Urothelium cell line (cell line): ENCODE measurements at places on chromosomes 4 and X.

DNA sequence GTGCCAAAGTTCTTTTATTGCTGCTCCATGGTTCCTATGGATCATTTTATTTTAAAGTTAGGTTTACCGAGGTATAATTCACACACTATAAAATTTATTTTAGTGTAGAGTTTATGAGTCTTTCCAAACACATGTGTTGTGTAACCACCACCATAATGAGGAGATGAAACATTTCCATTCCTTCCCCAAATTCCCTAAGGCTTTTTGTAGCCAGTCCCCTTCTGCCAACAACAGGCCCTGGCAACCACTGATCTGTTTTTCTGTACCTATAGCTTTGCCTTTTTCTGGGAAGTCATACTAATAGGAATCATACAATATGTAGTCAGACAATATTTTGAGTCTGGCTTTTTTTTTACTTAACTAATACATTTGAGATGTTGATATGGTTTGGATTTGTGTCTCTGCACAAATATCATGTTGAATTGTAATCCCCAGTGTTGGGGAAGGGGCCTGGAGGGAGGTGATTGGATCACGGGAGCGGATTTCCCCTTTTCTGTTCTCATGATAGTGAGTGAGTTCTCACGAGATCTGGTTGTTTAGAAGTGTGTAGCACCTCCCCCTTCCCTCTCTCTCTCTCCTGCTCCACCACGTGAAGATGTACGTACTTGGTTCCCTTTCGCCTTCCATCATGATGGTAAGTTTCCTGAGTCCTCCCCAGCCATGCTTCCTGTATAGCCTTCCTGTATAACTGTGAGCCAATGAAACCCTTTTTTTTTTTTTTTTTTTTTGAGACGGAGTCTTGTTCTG lies 59.6 kb upstream of the DHX15 start:
- no peak for DNase-seq

DNA sequence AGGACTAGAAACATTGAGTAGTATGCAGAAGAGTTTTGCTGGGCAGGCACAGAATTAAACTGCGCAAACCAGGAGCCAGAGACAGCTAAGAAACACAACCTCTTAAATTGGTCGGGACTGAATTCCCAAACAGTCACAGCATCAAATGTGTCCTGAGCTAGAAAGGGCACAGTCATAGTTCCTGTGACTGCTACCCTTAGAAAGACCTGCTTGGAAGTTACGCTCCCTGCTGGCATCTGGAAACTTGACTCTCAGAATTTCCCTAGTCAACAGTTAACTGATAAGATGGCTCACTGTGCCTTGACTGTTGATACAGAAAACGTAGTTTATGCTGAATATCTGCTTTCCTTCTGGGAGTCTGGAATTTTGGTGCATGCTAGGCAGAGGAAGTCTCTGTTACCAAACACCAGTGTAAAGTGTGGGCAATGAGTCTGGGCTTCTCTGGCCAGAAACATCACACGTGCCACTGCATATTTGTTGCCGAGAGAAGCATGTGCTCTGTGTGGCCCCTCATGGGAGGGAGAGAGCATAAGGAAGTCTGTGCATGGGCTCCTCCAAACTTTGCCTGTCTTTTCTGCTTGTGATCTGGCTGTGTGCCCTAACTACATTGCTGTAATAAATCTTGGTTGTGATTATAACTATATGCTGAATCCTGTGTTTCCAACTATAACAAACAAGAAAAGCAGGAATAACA lies 11.6 kb upstream of the EOLA2 start:
- no peak for DNase-seq

DNA sequence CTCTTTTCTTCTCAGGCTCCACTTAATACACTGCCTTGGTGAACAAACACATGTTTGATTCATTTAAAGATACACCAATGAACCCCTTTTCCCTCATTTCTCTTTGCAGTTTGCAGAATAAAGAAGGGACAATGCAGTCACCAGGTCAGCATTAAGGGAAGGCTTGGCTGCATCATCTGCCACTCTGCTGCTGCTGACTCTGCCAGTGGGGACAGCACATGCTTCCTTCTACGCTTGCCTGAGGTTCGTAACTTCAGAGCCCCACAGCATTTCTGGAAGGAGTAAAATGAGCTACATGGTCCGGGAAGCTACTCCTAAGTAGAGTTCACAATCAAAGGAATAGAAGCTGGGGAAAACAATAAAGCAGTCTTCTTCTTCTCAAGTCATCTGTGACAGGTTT lies 178.9 kb upstream of the GATB start:
- DNase-seq = no peak

DNA sequence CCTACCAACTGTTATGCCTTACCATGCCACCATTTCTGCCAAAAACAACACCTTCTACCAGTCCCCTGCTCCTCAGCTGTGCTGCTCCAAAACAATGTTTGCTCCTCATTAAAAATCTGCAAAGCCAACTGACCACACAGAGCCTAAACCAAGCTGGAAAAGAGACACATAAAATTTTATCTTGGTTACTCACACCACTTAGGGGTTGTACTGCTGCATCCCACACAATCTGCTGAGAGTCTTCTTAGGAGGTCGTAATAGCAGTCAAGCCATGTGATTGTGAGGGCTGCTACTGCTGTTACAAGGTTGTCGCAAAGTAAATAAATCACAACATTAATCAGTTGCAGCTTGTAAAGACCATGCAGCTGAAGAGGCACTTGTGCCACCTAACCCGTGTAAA lies 607.4 kb upstream of the FAM241A start:
- DNase-seq = no peak

GRCh38 chrX:132955690-132956089 lies 2.7 kb downstream of the HS6ST2 start:
- no peak for DNase-seq

DNA sequence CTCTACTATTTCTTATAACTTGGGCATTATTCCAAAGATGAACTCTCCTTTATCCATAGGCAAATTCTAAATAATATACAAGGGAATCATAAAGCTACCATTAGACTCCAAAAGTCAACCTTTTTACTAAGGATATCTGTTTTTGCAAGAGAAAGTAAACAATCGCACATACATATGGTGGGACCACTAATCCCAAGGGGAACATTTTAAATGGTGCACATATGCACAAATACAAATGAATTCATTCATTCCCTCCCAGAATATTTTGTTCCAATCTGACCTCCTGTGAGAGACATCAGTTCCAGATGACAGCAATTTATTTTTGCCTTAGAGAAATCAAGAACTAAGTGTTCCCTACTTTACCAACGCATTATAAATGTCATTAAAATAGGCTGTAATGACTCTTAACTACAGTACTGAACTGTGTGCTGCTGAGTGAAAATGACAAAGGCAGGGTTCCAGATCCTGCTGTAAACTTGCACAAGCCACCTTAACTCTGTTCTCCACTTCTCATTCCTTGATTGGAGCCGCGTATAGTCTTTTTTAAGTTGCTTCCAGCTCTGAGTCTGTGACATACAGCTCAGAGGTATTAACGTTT lies 2.0 kb downstream of the DHX15 start:
- DNase-seq = no peak

DNA sequence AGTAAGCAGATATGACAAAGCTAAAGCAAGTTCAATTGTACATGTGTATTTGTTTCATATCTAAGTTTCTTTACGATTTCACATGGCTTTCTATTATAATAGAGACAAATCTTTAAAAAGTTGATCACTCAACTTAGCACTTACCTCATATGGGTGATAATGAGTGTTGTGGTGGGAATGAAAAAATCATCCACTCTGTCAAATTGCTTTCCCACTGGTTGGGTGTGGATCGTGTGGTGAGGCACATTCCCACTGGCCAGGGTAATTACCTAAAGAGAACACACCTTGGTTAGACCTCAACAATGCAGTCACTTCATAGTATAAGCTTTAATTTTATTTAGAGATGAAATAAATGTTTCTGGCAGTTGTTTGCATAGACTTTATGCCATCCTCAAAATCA lies 708.9 kb downstream of the FSTL5 start:
- DNase-seq = no peak

DNA sequence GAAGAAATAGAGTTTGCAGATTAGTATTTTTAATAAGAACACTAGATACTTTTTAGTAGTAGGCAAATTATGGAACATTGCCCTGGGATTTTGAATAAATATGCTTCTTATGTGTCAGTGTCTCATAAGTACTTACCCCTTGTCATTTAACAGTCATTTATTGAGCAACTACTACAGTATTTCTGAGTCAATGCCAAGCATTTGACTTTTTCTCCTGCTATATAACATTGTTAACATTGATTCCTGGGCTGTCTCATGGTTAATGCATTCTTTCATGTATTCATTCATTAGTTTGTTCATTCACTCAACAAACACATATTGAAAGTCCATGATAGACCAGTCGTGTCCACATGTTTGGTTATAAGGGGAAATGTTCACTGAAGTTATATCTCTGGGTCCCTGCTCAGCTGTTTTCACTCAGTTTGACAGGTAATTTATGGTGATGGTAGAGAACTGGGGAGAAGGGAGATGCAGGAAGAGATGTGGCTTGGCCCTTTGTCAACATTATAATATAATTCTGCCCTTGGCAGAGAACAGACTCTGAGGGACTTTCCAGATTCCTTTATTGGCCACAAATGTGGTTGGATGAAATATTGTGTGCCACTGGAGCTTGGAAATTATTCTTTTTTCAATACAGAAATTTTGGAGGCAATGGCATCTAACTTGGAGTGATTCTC lies 49.8 kb downstream of the OSTC start:
- DNase-seq = peak; percentile 11

- DNase-seq = peak; percentile 0
Measured at GRCh38 chrX:113059714-113060113, 219.1 kb upstream of the AMOT start.

DNA sequence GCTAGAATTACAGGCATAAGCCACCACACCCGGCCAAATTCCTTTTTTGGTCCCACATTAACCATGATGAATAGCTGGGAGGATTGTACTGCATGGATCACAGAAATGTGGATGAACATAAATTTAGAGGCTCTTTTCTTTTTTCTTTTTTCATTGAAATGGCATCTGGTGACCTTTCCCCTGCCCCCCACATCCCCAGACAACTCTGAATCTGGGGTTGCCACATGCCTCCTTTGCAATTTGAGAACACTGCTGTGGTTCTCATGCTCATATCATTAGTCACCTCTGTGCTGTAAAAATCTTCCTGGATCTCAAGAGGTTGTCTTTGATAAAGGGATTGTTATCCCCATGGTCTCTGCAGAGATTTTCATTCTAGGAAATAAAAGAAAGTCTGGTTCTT lies 22.8 kb upstream of the FMR1NB start:
- DNase-seq = peak; percentile 27

- DNase-seq = no peak
Measured at GRCh38 chrX:55213381-55213780, 6.8 kb upstream of the PAGE5 start.

GRCh38 chr4:104492183-104492771 lies 2.4 kb downstream of the CXXC4 start:
- DNase-seq = peak; percentile 46

- DNase-seq = no peak
Measured at GRCh38 chr4:8851321-8852117, 20.1 kb downstream of the HMX1 start.
